ENCODE measurements at places on chromosomes 6 and 20. TPM values are rescaled to one million over a fixed set of nuclear protein-coding genes. Genes with fewer than 3 reads are reported as not detected.

GRCh38 chr6:138638604-138639003 is 135.0 kb upstream of the CCDC28A start:
- no peak for DNase-seq

- DNase-seq, result no peak
Measured at GRCh38 chr6:24451581-24452388, 37.6 kb downstream of the GPLD1 start.

- DNase-seq, result no peak
Measured at GRCh38 chr6:105161421-105161820, 18.4 kb downstream of the POPDC3 start.

- no peak for DNase-seq
Measured at GRCh38 chr6:93136111-93136510, 283.2 kb downstream of the EPHA7 start.

DNA sequence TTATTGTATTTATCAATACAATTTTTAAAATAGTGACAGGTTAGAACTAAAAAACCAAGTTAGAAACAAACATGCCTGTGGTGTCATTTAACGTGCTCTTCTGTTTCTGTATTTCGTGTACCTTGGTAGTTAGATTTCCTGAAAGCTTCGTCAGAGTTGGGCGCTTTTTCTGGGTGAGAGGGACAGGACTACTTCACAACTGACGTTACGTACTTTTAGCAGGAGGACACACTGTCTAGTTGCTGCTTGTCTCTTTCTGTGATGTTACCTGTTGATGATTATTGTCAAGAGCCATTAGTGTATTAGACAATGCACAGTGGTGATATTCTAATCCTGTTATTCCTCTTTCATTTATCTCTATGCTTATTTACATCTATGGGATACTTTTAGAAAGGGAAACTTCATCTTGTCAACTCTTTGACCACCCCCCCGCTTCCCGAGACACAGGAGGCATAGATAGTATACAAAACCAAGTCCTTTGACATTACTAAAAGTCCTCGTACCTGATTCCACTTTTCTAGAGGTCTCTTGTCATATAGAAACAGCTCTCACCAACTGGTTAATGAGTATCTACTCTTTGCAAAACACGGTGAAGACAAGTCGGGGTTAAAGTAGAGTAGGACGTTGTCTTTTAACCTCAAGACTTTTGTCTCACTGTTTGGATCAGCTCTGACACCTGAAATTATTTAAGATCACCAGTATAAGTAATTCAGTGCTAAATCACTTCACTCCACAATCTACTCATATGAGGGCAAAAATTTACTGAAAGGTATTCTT is 96.3 kb downstream of the LYRM2 start:
- no peak for DNase-seq

GRCh38 chr6:118752803-118753202 is 101.4 kb upstream of the CEP85L start:
- DNase-seq, result no peak

- no peak for DNase-seq
Measured at GRCh38 chr6:137494988-137495702, 951 bp upstream of the OLIG3 start.

Gene OR2B3
- total RNA-seq, result not detected

Gene IL17A
- not detected for total RNA-seq

Gene MUCL3
- total RNA-seq, result not detected

Gene RARS2
- total RNA-seq, result 16.8 TPM

Gene MATN4
- not detected for total RNA-seq

Data from Right ventricle myocardium superior (tissue), 1 donor.